ENCODE measurements at places on chromosomes 6 and 20.

DNA sequence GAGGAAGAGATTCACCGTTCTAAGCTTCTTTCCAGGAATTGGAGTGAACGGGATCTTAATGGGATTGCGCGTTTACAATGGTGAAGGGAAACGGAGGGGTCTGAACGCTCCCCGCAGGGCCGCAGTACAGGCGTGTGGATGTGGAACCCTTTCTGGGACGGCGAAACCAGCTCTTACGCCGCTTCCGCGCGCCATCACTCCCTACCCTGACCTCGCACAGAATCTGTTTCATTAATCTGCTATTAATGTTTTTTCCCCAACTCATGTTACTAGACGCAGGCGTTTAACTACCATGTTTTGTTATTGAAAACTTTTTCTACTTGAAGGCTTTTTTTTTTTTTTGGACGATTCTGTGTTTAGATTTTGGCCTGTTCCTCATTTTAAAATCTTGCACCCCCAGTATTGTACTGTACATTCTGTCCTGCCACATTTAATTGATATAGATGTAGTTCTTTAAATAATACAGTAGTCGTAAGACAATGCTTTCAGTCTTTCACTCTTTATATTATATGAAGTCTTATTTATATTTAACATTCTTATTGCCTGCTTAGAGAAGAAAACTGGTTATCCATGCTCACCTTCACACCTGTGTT is 696 bp upstream of the SUPT3H start:
- DNase-seq = peak; percentile 14

DNA sequence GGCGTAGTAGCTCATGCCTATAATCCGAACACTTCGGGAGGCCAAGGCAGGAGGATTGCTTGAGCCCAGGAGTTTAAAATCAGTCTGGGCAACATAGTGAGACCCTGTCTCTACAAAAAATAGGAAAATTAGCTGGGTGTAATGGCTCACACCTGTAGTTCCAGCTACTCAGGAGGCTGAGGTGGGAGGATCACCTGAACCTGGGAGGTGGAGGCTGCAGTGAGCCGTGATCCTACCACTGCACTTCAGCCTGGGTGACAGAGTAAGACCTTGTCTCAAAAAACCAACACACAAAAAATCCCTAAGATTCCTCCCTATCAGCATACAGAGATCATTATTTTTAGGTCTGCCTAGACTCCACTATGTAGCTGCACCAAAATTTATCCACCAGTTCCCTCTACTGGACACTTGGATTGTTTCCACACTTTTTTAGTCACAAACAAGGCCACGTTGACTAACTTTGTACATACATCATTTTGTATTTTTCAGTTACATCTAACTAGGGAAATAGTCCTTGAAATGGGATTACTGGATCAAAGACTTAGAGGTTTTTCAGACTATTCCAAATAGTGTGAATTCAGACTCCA is 3.6 kb upstream of the PHF1 start:
- peak; percentile 44 for DNase-seq

DNA sequence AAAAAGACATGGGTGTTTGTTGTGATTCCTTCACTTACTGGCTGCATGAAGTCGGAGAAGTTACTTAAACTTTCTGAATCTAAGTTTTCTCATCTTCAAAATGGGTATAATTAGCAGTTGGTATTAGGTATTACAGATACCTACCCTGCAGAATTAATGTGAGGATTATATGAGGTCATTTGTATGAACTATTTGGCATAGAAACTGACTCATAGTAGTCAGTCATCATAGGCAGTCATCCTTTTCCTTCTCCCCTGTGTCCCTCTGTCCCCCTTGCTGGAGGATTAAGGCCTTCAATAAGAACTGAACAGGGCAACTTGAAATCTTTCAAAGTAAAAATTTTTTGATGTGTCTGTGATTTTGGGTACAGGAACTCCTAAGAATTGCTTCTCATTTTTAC is 26.3 kb downstream of the RALGAPB start:
- no peak for DNase-seq

- DNase-seq = no peak
These were observed 194.6 kb upstream of the ARID1B start for GRCh38 chr6:156582509-156582992.

DNA sequence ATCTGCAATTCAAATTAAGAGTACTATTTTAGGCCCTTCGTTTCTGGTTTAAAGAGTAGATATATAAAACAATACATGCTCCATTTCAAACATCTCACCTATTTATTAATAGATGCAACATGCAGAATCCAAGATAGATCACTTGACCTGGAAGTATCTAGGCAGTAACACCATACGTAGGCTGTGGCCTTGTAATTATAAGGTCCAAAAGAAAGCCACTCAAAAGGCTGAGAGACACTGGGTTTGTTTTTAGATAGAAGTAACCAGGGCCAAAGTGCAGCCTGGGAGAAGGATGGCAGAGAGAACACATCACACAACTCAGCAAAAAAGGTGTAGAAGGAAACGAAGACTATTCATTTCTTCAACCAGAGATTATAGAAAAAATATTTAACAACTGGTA is 8.4 kb upstream of the GFOD1 start:
- no peak for DNase-seq

- DNase-seq = no peak
These were observed 44.9 kb upstream of the DUSP22 start for GRCh38 chr6:247351-247750.

DNA sequence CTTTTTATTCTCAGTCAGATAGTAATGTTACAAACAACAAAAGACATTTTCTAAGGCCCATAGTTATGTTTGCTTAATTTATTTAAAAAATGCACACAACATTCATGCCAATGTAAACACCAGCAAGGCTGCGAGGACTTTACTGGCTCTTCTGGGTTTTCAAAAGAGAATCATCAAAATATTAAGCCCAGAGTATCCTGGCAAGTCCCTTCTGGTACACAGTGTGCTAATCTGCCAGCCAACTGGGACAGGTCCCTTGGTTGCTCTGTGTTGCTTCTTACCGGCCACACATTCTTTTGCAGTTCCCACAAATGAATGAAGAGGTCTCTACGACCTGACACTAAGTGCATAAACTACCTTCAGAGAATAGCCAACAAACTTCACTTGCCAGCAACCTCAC is 42.6 kb upstream of the SPDEF start:
- DNase-seq = no peak

GRCh38 chr20:59955131-59955796 is 3.0 kb upstream of the CDH26 start:
- DNase-seq = peak; percentile 48

- DNase-seq = no peak
These were observed 38.2 kb downstream of the PMEPA1 start for GRCh38 chr20:57671662-57672061.

GRCh38 chr20:17617868-17618672 is 48.2 kb downstream of the DSTN start:
- DNase-seq = no peak

GRCh38 chr6:57019434-57019833 is 27.1 kb upstream of the KIAA1586 start:
- no peak for DNase-seq

GRCh38 chr6:138652824-138653223 is 120.7 kb upstream of the CCDC28A start:
- no peak for DNase-seq

DNA sequence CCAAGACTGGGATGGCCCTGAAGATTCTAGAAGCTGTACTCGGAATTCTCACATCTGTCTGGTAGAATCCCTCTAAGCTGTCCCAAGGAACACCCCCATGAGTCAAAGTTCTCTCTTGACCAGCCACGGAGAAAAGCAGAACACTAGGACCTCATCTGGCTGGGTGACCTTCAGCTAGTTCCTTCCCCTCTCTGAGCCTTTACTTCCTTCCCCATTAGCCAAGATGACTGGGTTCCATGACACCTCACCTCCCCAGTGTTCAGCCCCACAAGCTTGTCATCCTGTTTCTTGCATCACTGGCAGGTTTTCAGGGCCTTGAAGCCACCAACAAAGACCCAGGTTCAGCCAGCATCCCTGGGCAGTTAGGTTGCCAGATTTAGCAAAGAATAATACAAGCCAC is 47.8 kb downstream of the MAFB start:
- DNase-seq = no peak

GRCh38 chr6:160141001-160141726 is 19.5 kb downstream of the SLC22A1 start:
- peak; percentile 51 for DNase-seq

DNA sequence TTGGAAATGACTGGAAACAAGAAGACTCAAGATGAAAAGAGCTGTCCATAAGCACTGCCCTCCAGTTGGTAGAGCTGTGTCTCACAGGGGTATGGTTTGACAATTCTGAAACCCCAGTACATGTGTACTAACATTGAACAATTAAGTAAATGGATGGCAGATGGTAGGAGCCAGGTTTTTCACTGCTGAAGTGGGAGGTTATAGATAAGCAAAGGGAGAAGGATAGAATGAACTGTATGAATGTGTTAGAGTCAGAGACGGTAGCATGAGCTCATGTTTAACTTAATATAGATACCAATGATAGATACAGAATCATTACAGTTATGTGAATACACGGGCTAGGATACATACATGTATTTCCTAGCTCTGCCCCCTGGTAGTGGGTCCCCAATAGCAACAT is 95.0 kb upstream of the SIRPA start:
- DNase-seq = no peak

GRCh38 chr6:11848852-11849731 is 70.5 kb upstream of the ADTRP start:
- no peak for DNase-seq

GRCh38 chr6:124055395-124055794 is 251.7 kb downstream of the NKAIN2 start:
- no peak for DNase-seq

DNA sequence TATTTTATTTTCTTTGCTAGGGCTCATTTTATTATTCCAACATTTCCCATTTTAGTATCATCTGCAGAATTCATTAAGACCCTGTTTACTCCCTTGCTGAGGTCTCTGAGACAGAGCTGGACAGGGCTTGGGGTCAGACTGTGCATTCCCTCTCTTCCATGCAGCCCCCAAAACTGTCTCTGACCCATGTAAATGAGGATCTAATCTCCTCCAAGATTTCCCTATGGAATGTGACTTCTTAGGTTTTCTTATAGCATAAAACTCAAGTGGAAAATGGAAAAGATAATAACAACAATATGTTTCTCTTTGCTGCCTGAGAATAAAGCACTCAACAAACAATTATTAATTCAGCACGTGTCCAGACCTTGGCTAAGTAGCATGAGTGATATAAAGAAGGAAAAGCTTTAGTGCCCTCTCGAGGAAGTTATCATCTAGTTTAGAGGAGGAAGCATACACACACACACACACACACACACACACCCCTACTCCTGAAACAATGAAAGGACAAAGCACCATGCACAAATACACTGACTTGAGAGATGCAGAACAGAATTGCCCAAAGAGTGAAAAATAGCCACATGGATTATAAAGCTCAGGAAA is 815.5 kb downstream of the BCKDHB start:
- no peak for DNase-seq

DNA sequence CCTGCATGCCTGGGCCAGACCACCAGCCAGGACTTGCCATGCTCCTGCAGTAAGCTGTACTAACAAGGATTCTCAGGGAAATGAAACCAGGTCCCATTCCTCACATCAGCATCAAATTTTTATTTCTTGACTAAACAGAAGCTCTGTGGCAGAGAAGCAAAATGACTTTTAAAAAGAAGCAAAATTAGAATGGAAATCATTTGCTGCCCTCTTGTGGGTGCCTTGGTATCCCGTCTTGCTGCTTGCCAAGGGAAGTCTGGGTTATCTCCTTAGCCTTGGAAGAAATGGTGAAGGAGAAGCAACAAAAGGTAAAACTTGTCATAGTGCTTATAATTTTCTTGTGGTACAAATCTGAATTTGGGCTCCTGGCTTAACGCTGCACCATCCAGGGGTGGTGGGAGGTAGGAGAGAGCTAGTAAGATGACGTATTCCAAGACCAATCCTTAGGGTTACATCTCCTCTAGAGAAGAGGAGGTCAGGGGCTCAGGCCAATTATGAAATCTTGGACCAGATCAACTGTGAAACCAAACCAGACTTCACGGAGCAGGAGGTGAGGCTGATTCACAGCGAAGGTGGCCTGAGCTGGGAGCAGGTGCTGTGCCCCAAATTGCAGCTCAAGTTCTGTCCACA is 107.5 kb downstream of the FAXC start:
- DNase-seq = peak; percentile 2

- no peak for DNase-seq
These were observed 90.9 kb downstream of the PSMG4 start for GRCh38 chr6:3349388-3350251.

- peak; percentile 13 for DNase-seq
These were observed 24.5 kb downstream of the KIF3B start for GRCh38 chr20:32301719-32302506.

DNA sequence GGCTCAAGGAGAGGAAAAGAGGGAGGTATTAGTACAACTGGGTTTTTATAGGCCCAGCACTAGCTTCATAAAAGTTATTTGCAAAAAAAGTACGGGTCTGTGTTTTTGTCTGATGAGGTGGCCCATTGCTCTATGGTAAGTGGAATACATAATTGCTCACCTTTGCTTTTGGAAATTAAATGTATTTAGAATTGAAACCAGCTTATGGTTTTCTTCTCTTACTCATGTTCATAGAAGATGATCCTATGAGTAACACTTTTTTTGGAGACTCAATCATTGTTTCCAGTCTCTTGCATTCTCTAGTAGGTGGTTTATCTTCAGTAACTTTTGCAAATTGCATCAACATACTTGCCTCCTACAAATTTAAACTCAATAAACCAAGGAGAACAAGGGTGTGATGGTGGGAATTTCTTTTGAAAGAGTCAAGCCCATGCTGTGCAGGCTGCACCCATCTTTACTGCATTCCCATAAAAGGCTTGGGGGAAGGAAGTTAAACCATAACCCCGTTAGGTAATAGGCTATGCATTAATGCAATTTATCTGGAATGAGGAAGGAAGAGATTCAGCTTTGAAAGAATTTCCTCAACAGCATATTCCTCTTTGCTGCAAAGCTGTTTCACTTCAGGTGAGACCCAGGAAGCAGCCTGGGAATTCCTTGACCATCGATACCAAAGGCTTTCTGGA is 48.5 kb upstream of the EDN1 start:
- no peak for DNase-seq

GRCh38 chr20:19817017-19817416 is 59.0 kb downstream of the RIN2 start:
- DNase-seq = peak; percentile 45

GRCh38 chr6:31779908-31780307 is 2.8 kb upstream of the VWA7 start:
- no peak for DNase-seq

DNA sequence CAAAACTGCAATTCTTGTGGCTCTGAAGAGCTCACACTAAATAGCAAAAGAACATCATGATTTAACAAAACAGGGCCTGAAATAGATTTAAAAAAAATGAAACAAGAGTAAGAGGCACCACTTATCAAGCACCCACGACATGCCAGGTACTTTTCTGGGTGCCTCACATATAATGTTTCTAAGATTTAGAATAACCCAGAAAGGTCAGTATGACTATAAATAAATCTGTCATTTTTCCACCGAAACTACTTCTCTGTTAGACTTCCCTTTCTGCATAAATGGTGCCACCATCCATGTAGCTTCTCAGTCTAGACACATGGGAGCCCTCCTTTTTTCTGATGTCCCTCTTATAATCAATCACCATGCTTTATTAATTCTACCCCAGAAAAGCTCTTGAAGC is 652.4 kb upstream of the CHD6 start:
- no peak for DNase-seq

GRCh38 chr6:18477301-18477941 is 90.3 kb downstream of the RNF144B start:
- DNase-seq = peak; percentile 50

GRCh38 chr6:134529921-134530320 is 212.0 kb upstream of the SGK1 start:
- peak; percentile 26 for DNase-seq
